Activated CD8-positive, alpha-beta memory T cell treated with anti-CD3 and anti-CD28 coated beads for 1 hour (primary cell): ENCODE measurements at places on chromosomes 12 and 14.

DNA sequence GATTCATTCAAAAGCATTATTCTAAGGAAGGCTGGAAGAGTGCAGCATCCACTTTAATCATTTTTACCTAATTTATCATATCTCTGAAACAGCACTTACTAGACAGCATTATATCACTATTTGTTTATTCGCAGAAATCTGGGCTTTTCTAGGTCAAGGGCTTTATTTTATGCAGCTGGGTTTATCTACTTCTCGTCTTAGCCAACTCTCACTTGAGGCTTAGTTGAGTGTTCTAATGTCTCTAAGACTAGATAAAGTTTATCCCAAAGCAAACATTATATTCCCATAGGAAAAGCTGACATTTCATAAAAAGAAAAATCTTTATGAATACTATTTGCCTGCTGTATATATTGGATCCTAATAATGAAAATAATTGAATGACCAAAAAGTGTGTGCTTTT, 720.8 kb upstream of the FLRT2 start:
- no peak for DNase-seq

DNA sequence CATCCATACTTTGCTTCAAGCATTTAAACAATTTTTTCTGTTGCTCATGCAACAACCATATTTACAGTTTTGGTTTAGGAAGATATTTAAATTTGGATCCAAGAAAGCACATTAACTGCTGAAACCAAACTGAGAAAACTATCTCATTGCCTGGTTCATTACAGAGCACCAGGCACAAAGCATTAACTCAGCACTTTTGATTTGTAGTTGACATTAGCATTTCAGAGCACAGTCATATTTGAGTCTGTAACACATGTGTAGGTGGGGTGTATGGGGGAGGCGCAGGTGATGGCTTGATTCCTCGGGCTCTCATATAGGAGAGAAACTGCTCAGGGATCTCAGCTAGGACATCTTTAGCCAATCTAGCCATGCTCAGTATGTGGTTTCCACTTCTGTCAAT, 251.7 kb downstream of the CPNE8 start:
- no peak for DNase-seq

DNA sequence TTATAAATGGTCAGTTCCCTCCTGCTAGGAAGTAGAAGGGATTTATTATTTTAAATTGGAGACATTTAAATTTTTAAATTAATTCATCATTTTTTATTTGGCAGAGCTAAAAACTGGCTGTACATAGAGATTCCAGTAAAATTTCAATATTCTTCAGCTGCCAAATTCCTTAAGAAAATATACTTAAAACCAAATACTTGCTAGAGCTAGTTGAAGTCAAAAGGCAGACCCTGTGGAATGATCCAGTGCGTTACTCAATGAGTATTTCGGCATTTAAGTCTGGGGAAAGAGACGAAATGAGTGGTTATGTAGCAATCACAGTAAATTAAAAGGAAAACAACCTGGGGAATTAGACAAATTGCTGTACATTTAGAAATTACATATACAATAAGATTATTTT, 1104.7 kb downstream of the SLC6A15 start:
- DNase-seq = no peak

DNA sequence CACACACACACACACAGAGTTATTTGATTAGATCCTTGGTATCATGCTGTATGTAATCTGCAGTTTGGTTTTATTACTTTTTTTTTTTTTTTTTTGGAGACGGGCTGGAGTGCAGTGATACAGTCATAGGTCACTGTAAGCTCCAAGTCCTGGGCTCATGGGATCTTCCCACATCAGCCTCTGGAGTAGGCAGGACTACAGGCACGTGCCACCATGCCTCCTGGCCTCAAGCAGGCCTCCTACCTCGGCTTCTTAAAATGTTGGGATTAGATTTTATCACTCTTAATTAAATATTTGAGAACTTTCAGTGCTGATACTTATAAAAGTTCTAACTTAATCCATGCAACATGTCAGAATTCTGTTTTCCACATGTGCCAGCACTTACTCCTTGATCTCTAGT, 31.3 kb upstream of the PSEN1 start:
- DNase-seq = no peak

- no peak for DNase-seq
Observed at GRCh38 chr14:90518069-90518940, 121.5 kb downstream of the CALM1 start.

GRCh38 chr12:24820872-24821271, 128.0 kb downstream of the BCAT1 start:
- no peak for DNase-seq

GRCh38 chr12:58819345-58819744, 101.0 kb downstream of the LRIG3 start:
- no peak for DNase-seq

DNA sequence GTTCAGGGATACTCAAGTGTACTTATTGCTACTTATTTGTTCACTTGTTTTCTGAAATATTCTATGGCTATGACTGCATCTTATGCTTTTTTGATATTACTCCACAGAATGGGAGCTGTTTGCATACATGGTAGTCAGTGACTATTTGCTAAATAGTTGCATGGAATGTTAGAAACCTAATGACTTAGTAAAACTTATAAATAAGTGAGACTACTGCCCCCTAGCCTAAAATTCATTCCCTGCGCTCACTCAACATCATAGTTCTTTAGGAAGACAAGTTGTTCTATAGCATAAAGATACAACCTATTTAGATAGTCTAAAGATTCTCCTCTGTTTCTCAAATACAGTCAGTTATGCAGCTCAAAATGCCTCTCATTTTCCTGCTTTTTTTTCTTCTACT, 305.5 kb downstream of the CEP128 start:
- DNase-seq = no peak

GRCh38 chr12:32534698-32535097, 135.3 kb downstream of the FGD4 start:
- DNase-seq = no peak

- no peak for DNase-seq
Observed at GRCh38 chr12:96083020-96083719, 47.8 kb upstream of the LTA4H start.

GRCh38 chr14:103163199-103163598, 39.9 kb downstream of the TNFAIP2 start:
- no peak for DNase-seq

DNA sequence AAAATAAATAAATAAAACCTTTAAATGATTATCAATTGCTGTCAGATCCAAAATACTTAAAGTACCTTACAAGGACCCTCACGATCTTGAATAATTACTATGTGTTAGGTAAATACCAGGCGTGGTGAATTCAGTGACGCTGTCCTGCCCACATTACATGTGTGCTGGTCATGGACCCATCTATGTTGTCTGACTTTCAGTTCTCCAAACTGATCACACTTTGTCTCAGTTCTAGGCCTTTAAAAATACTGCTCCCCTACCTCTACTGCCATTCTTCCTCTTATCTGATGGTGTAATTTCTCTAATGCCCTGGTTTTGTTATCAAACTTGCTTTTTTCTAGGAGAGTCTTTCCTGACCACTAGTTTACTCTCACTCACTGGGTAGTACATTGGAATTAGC, 520.7 kb downstream of the TRHDE start:
- no peak for DNase-seq

GRCh38 chr14:95488376-95489213, 27.9 kb downstream of the SYNE3 start:
- no peak for DNase-seq

GRCh38 chr14:64946310-64947045, 3.9 kb upstream of the GPX2 start:
- DNase-seq = no peak

DNA sequence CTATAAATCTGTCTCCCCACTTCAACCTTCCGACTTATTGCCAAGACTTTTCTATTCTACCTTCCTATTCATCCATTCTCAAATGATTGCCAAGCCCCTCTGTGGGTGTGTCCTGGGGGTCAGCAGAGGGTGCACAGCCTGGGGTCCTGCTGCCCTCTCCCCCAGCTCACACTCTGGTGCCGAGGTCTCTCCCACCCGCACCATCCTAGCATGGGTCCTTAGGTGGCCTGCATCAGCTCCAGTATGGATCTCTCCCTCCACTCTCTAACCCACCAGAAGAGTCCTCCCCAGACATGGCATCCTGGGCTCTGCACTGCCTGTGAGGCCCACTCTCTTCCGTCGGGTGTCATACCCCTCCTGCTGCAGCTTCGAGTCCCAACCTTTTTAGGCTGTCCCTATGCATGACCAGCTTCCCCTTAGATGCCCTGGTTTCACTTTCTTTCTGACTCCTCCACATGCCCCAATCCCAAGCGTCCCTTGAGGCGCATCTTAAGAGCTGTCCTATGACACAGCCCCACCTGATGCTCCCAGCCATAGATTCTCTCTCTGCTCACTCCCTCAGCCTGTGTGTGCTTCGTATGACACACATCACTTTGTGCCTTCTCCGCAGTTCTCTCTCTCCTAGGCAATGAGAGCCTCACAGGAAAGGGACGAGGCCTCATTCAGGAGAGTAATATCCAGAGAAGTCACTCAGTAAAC, 43.9 kb downstream of the GIT2 start:
- no peak for DNase-seq

DNA sequence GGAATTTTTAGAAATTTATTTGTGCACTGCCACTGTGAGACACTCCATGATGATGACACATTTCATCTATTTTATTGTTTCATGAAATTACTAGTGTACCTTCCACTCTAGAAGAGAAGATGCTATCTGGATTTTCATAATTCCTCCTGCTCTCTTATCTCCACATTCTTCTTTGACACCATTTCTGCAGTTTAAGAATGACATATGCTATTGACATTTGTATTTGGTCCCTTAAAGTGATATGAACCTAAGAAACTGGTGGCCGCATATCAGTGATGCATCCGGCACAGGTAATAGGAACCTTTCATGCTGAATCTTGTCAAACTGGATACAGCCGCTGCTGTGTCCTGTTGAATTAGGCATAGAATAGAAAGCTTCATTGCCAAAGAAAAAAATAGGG, 696.3 kb downstream of the TMEM121 start:
- DNase-seq = no peak
